Stimulated activated CD8-positive, alpha-beta memory T cell treated with anti-CD3 and anti-CD28 coated beads, Interleukin-2, amount 100 ng/mL, for 1 hour (primary cell): ENCODE measurements at places on chromosomes 4 and X.
A peak's percentile ranks its signal among the peaks of the same experiment; 100 is the strongest.

DNA sequence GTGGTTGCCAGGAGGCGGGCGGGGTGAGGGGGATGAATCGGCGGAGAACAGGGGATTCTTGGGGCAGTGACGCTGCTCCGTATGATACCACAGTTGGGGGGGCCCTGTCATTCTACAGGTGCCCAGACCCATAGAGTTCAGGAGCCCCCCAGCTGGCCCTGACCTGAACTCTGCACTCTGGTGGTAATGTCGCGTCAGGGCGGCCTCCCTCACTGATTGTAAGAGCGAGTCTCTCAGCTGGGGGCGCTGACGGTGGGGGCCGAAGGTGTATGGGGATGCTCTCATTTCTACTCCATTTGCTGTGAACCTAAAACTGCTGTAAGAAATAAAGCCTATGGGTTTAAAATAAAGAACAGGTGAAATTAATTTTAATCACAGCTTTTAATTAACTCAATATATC lies 91.8 kb upstream of the PSAPL1 start:
- no peak for DNase-seq

DNA sequence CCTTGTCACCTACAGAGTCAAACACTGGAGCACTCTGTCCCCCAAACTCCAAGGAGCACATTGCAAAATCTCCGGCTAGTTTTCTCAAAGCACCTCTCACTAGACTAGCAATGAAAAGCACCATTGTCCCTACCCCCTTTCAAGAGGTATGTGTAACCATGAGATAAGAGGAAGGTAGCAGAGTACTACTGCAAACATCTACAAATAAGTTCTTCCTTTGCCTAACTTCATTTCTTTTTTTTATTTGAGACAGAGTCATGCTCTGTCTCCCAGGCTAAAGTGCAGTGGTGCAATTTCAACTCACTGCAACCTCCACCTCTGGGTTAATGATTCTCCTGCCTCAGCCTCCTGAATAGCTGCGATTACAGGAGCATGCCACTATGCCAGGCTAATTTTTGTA lies 17.7 kb downstream of the PPP4R3C start:
- DNase-seq = no peak

GRCh38 chrX:107827030-107827831 lies 1.6 kb downstream of the MID2 start:
- no peak for DNase-seq

DNA sequence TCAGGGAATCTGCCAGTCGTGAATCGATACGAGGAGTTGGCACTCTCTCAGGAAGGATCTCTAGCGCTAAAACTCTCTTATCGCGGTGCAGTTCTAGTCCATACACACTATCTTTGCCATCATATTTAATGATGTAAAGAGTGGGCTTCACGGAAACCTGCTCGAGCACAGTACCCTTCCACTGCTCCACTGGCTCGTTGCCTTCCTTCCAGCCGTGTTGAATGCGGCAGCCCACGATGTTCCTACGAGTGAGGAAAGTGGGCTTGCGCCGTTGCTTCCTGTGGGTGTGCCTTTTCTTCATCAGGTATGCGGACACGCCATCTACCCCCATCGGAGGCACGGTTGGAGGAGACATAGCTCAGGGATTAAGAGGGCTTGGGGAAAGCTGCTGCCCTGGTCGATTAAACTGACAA lies 661 bp downstream of the SPIN4 start:
- DNase-seq = no peak

- no peak for DNase-seq
These were observed 28.7 kb downstream of the ADH6 start for GRCh38 chr4:99190336-99190735.

DNA sequence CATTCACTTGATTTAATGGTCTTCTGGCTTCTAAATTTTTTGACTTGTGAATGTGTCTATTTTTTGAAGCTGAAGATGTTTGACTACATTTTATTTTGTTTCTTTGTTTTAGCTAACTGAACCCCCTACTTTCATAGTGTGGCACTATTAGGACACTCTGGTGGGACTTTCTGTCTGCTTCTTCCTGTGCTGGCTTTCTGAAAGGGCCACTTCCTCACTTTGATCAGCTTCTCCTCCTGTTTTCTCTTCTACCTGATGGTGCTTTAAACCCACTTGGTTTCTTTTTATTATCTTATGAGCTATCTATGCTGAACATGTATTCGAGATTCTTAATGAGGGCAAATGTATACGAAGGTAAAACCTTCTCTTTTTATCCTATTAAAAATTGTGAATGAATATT lies 186.1 kb upstream of the CASK start:
- no peak for DNase-seq

DNA sequence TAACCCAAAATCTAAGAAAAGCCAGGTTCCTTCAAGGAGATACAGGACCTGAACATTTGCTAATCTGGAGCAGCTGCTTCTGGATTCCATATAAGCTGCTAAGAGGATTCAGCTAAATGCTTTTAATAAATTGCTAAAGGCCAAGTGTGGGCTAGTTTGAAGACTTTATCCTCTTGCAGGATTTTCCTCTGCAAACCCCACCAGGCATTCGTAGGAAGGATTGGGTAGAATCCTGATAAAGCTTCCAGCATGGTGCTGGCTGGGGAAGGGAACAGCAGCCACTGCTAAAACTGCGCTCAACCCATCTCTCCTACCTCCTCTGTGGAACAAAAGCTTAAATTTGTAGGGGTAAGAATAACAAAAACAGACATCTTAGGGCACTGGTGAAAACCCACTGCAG lies 61.3 kb upstream of the TAB3 start:
- no peak for DNase-seq

GRCh38 chr4:78654807-78655206 lies 103.2 kb downstream of the ANXA3 start:
- no peak for DNase-seq

DNA sequence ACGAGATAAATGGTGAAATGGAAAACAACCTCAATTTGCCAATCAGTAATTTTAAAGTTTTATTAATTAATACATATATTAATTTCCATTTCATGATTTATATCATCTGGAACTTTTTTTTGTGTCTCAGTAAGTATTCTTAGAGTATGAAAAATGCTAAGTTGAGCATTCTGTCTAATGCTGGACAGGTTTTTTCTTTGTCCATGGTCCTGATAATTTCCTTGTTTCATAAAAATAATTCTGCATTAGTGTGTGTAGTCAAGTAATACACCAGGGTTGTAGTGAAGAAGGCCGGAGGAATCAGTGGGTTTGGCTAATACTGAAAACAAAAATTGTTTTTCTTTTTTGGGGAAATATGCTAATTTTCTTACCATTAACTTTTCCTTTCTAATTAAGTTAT lies 9.9 kb downstream of the ANAPC4 start:
- DNase-seq = no peak

DNA sequence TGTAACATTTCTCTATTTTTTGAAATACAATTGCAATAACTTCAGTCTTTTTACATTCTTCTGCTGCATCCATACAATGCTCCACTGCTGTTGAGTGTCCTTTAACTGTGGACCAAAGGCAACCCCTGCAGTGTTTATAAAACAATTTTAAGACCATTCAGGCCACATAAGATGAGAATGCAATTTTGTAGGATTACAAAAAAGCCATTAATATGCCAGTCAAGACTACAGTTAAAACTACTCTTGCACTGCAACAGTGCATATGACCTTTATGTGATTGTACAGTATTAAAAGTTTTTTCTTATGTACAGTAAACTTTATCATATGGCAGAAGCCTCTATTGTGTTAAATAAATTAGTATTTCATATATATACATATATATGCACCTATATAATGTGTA lies 55.7 kb upstream of the ATOH1 start:
- no peak for DNase-seq

- peak; percentile 29 for DNase-seq
These were observed at the start of gene MAMLD1 for GRCh38 chrX:150362599-150363481. TSS of gene MAMLD1 (plus strand) at chrX:150363317. CDS start at chrX:150445517, 82,200 bp downstream.

GRCh38 chrX:20254712-20255299 lies 11.9 kb downstream of the RPS6KA3 start:
- DNase-seq = no peak

GRCh38 chrX:33205321-33205720 lies 6.0 kb downstream of the DMD start:
- DNase-seq = no peak

- DNase-seq = no peak
These were observed at the start of gene NEUROG2 for GRCh38 chr4:112516066-112516470. TSS of gene NEUROG2 (minus strand) at chr4:112516180. CDS start at chr4:112515475, 705 bp downstream.

GRCh38 chrX:133792198-133792953 lies 193.0 kb downstream of the GPC3 start:
- peak; percentile 4 for DNase-seq

- no peak for DNase-seq
These were observed 5.7 kb downstream of the SH3BP2 start for GRCh38 chr4:2798399-2799223.

- DNase-seq = no peak
These were observed 80.9 kb downstream of the FAM114A1 start for GRCh38 chr4:38948551-38948950.

DNA sequence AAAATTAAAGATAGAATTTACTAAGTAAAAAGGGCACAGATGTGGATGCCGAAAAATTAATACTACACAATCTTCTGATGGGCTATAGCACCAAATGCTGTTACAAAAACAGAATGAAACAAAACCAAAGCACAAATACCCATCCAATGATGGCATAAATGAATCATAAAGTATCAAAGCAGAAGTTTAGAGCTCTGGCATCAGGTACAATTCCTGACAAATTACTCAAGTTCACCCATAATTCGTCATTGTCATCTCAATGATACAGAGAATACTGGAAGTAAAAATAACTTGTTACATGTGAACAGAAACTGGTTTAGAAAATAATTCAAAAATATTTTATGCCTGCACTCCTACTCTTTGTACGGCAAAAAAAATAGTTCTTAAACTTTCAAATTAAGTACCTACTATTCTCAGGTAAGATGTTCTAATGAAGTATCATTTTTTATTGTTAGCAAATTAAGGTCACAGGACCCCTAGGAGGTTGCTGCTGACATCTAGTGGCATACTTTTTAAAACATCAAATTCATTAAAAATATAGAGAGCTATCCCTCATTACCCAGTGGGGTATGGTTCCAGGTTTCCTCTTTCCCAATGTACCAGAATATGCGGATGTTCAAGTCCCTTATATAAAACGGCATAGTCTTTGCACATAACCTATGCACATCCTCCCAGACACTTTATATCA lies 126.1 kb downstream of the INPP4B start:
- no peak for DNase-seq

DNA sequence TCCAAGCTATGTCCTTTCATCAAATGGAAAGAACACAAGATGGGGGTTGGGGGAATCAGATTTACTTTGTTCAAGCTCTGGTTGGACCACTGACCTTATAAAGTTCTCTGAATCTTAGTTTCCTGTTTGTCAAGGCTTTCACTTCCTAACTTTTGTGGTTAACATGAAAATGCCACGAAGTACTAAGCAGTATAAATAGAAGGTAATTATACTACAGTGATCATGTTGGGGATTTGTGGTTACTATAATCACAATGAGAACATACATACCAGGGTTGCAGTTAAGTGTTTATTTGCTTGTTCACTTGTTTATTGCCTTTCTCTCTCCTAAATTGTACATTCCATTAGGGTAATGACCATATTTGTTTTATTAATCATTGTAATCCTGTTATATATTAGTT lies 53.2 kb downstream of the SPRY1 start:
- no peak for DNase-seq

DNA sequence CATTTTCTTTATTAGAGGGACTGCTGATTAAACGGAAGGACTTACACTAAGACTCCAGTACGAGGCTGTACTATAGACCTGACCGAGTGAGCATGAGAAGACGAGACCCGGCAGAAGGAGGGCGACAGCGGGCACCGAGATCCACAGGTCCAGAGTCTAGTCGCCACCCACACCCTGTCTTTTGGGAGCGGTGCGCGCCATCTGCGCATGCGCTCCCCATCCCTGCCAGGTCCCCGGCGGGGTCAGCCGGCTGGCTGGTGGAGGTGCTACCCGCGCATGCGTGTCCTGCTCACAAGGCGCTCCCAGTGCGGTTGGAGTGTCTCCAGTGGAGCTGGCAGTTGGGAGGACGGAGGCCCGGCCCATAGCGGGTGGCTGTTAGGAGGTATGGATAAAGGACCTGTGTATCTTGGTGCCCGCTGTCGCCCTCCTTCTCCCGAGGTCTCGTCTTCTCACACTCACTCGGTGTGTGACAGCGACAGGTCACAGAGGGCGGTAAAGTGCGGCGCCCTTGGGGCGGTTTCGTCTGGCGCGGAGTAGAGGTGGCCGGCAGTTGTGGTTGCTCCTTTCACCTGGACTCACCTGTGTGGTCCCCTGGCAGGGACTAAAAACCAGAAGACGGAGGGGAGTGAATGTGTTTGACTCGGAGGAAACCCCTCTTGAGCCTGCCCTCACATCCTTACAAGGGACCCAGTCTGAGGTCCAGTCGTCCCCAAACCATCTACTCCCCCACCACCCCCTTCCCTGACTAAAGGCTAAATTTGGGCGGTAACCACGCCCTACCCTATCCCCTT lies 7.6 kb upstream of the HSD17B10 start:
- peak; percentile 37 for DNase-seq

DNA sequence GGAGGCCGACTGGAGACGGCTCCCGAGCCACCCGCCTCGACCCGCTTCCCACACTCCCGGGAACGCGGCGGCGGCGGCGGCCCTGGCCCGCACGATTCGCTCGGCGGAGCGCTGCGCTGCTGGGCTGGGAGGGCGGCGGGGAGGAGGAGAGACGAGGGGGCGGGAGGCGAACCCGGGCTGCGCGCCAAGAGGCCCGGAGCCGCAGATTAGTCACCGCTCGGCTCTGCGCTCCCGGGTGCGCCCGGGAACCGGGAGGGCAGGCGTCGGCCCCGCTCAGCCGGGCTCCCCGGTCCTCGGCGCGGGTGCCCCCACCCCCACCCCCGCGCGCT lies 11.2 kb upstream of the BCOR start:
- peak; percentile 53 for DNase-seq

GRCh38 chr4:185683222-185683621 lies 128.8 kb downstream of the SORBS2 start:
- DNase-seq = no peak

DNA sequence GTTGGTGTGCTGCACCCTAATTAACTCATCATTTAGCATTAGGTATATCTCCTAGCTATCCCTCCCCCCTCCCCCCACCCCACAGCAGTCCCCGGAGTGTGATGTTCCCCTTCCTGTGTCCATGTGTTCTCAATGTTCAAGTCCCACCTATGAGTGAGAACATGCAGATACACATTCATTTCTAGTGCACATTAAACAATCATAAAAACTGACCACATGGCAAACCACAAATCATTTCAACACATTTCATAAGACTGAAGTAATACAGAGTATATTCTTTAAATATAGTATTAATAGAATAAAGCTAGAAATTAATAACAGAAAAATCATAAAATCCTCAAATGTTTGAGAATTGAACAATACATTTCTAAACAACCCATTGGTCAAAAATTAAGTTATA lies 34.1 kb downstream of the PRKG2 start:
- DNase-seq = no peak

- no peak for DNase-seq
These were observed 664 bp downstream of the MED12 start for GRCh38 chrX:71118985-71119535.

DNA sequence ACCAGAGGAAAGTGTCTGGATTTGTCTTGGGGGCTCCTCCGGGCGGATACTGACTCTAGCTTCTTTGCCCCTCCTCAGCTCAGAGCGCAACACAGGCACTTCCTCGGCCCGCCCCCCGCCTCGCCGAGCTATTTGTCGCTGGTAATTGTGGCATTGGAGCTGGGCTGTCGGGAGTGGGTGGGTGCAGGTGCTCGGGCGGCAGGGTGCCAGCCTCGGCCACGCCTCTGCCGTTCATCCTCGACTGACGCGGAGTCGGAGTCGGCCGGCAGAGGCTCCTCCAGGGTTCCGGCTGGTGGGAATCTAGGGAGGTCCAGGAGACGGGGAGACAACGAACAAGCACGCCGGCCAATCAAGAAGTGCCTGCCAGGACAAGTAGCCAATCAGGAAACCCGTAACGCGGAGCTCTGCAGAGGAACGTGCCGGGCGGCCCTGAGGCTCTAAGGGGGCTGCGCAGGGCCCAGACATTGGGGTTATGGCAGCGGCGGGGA lies 3.9 kb upstream of the SYN1 start:
- DNase-seq = no peak
